ENCODE measurements at places on chromosomes 6 and 20.

- DNase-seq: no peak
Measured at GRCh38 chr6:52495922-52496321, 75.8 kb downstream of the EFHC1 start.

GRCh38 chr6:1525364-1526038 lies 84.2 kb upstream of the FOXC1 start:
- no peak for DNase-seq

- DNase-seq: no peak
Measured at GRCh38 chr20:41370176-41370575, 3.6 kb upstream of the EMILIN3 start.

DNA sequence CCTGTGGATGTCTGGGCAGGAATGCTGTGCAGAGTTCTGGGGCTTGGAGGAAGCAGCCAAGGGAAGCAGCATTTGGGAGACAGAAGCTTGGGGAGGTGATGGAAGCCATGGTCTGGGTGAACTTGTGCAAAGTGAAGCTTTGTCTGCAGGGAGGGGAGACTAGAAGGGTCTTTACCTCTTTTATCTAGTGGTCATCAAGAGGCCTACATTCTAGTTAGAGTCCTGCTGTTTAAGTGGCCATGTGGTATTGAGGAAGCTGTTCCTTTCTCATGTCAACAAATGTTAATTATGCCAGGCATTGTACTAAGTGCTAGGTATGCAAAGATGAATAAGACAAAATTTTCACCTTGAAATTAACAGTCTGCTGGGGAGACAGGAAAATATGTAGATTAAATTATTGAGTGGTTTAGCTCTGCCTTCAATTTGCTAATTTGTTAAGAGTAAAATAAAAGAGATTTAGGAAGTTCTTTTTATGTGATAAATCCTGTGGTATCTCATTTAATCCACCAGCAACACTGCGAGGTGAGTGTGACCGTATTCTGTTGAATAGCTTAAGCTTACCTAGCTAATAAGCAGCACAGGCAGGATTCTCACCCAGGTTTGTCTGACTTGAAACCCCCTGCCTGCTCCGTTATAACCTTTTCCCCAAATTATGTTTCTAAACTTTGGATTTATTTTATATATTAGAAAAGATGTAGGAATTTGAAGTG lies 43.1 kb downstream of the ARID1B start:
- DNase-seq: no peak

GRCh38 chr6:27019651-27020552 lies 227.6 kb upstream of the PRSS16 start:
- DNase-seq: peak; percentile 81

DNA sequence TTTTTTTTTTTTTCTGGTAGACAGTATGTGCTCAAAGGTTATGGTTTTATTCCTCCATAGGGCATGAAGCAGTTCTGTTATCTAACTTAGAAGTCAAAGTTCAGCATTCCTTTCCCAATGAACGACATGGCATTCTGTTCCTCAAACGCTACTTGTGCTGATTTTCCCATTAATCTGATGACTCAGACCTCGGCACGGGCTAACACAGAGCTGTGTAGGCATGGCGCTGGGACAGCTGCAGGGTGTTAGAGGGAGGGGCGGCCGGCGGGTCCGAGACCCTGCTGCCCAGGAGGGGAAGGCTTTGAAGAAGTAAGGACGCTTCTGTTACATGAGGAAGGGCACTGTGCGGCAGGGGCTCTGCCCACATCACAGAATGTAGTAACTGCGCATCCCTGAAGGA lies 93.6 kb upstream of the AGPAT4 start:
- no peak for DNase-seq

DNA sequence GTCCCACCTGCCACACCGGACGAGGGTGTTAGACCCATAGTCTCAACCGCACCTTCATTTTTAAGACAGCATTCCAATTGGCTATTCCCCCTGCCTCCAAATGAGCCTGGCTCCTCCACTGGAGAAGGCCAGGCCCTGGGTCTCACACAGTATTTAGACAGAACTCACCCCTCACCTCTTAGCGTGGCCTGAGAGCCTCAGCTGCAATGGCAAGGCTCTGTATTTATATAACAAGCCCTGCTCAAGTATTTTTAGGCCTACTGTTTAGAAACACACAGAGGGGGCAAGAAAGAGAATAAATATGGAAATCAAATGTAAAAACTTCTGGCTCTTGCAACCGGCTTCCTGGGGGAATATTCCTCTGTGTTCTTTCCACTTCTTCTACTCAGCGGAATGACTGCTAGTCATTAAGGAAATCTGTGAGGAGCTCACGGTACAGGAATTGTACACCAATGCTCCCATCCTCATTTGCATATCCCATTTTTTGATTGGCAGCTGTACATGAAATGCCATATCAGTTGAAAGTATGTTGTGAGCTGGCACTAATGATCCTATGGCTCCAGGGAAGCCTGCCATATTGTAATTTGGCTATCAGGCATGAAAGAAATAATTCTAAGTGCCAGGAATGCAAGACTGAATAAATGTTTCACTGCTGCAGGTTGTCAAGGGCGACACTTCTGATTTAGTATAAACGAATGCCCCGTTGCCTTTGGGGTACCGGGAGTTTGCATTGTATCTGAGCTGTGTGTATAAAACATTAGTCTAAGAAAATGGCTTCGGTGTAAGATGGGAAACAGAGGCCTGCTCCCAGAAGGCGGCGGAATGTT lies 207.5 kb downstream of the ZNF217 start:
- DNase-seq: no peak

GRCh38 chr6:160750276-160750689 lies 48.2 kb downstream of the PLG start:
- DNase-seq: peak; percentile 35

GRCh38 chr20:61846741-61847419 lies 218.8 kb downstream of the TAF4 start:
- no peak for DNase-seq

DNA sequence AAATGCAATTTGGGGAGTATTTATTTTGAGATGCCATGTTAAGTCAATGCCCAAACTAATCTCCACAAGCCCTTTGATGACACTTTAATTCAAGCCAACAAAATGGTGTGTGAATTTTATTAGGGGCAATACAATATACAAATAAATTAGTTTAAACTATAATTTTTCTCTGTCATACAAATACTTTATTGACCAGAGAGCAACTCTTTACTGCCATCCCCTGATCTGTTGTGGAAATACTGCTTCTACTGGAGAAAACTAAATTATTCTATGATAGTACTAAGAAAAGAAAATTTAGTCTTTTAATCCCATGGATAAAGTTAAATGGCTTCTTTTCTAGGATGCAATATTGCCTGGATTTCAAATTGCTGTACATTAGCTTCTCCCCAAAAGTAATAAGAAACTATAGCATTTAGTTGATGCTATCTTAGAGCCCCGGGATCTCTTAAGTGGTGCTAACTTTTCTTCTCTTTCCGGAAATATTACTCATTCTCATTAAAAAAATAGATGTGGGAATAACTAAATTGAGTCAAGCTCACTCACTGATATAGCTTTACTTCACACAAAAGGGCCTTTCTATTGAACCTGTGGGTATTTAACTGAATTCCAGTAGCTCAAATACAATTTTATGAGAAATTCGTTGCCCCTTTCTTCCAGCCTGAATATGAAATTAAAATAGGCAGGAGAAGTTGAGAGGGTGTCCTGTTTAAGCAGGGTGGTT lies 49.2 kb downstream of the SMPDL3A start:
- DNase-seq: peak; percentile 10

DNA sequence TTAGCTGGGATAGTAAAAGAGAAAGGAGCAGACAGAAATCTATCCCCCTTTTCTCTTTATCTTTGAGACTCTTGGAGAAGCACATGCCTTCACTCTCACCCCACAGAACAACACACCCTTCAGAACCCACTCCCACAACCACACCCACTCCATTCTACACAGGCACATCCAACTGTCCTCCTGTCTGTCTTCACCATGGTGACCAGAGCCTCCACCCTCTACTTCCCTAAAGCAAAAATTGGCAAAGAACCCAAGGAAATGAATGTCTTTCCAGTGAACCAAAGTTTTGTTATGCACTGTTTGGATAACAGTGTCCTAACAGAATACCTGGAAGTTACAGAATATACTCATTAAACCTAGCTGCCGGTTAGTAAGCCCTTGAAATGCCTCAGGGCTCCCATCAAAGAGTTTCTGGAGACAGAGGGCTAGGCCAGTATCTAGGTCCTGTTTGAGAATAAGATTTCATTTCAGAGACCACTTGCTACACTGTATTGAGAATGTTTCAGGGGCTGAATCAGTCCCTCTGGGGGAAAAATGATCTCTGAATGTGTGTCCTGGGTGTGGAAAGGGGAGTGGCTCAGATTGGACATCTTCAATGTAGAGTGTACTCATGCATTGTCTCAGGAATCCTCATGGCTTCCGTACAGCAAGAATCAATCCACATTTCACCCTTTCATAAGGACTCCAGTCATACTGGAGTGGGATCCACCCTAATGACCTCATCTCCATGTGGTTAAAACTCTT lies 101.1 kb downstream of the LY86 start:
- no peak for DNase-seq

GRCh38 chr20:37969949-37970855 lies 63.1 kb downstream of the TTI1 start:
- DNase-seq: no peak

- DNase-seq: no peak
Measured at GRCh38 chr6:84953111-84953755, 188.8 kb upstream of the TBX18 start.

- no peak for DNase-seq
Measured at GRCh38 chr20:57998276-57998675, 230.2 kb downstream of the ANKRD60 start.

- no peak for DNase-seq
Measured at GRCh38 chr6:19632786-19633185, 204.4 kb upstream of the ID4 start.

DNA sequence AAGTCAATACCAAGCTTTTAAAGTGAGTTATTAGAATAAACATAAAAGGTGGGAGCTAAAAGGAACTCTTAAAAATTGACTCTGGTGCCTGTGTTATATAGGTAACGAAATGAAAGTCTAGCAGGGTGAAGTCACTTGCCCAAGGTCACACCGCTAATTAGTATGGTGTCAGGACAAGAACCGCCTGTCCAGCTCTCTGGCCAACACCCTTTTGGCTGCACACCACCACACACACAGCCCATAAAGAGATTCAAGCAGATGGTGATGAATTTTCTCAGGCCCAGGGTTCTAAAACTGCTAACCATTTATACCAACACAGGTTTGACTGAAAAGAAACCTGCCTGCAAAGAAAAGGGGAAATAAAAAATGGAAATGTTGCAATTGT lies 20.2 kb downstream of the GFOD1 start:
- no peak for DNase-seq

DNA sequence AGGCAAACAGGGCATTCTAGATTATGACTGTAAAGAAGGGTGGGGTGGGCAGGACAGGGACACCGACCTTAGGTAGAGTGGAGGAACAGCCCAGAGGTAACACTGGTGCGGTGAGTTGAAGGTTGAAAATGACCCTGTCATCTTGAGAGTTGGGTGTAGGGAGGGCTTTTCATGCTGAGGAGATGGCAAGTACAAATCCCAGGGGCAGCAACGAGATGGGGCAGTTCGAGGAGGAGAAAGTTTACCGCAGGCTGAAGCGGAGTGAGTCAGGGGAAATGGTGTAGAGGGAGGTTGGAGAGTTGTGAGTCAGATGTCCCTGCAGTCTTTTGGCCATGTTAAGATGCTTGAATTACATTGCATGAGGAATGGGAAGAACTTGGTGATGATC lies 101.1 kb downstream of the HIVEP1 start:
- peak; percentile 49 for DNase-seq

DNA sequence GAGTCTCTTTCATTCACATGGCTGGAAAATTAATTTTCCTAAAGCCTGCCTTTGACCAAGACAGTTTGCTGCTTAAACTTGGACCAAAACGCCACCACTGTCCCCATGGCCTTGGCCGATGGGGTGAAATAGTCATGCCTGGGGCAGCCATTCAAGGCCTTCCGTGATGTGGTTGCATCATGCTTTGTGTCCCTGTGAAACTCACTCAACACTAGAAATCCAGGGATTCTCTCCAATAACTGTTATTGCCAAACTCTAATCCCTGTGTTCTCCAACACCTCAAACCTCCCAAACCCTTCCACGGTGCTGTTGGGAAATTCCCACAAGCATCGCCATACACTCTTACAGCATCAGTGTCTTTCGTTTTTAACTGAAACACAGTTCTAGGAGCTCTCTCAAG lies 1.4 kb upstream of the TXNDC5 start:
- DNase-seq: no peak

Measured in GM10248 (cell line).